Nucleus accumbens (tissue), 56 donors: ENCODE measurements at places on chromosomes 7 and 10.

DNA sequence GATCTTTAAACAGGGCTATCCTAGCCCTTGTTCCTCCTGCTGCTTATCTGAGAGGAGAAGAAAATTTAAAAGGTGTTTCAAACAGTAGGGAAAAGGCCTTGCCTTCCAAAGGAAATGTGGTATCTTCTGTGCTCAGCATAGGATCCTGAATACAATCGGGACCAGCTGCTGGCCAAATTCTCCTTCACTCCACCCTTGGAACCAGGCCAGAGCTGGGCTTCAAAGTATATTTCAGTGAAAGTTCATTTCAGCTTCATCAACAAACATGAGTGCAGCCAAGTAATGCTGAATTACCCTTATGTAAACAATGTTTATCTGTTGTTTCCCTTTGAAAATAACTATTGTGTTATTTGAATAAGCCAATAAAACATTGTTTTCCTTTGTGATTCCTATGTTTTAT lies 146.5 kb upstream of the MEOX2 start:
- no peak for DNase-seq

GRCh38 chr7:33423646-33424020 lies 294.3 kb downstream of the BBS9 start:
- no peak for DNase-seq

DNA sequence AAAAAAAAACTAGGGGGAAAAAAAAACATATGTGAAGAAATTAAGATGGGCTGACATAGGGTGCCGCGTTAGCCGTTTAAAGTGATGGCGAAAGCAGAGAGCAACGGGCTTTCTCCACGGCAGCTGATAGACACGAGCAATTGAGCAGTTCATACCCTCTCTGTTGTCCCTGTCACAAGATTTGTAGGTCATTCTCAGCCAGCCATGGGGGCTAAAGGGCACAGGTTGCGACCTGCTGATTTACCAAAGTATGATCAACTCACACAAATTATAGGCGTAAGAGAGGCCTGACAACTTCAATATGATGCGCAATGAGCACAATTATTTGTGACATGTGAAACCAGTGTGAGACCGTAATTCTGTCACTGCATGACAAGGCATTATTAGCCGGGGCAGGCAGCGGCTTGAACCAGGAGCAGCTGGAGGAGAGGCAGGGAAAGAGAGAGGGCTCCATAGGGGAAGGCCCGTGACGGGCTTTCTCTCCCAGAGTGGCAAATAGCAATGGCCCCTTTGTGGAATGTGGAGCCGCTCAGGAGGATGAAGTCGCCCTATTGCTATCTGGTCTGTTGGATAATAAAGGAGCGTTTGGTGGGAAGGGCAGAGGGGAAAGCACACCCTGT lies 195.1 kb upstream of the HABP2 start:
- no peak for DNase-seq

GRCh38 chr10:113736576-113736975 lies 14.9 kb upstream of the PLEKHS1 start:
- DNase-seq, result no peak

DNA sequence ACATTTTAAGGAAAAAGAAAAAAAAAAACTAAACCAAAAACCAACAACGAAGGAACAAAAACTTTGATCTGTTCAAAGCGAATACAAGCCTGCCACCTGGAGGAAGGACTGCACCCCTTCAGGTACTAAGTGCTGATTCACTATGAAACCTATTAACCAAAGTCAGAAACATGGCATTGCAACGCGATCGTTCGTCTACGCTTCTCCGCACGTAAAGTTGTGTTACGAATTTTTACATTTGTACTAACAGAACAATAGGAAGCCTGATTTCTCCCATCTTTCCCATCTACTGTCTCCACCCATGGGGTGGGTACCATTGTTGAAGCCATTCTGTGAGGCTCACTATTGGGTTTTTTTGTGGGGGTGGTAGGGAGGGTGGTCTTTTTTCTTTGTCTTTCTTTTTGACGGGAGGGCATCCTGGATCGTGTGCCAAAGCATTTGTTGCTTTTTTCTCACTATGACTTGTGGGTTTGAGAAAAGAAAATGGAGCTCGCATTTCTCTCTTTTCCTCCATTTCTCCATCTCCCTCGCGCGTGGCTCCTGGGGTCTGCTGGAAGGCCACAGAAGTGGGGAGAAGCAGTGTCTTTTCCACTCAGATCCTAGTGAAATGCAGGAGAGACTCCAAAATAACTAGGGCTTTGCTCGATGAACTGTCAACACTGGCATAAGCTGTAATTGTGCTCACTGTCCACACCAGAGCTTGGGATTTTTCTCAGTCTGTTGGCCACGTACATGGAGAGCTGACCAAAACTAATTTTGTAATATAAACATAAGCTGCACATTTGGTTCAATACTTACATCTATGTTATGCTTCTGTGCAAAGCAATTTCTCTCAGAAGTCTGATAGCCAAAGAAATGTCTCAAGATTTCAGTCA lies 100.9 kb upstream of the YAE1 start:
- DNase-seq, result no peak

GRCh38 chr10:104819731-104820130 lies 178.6 kb downstream of the SORCS3 start:
- no peak for DNase-seq

DNA sequence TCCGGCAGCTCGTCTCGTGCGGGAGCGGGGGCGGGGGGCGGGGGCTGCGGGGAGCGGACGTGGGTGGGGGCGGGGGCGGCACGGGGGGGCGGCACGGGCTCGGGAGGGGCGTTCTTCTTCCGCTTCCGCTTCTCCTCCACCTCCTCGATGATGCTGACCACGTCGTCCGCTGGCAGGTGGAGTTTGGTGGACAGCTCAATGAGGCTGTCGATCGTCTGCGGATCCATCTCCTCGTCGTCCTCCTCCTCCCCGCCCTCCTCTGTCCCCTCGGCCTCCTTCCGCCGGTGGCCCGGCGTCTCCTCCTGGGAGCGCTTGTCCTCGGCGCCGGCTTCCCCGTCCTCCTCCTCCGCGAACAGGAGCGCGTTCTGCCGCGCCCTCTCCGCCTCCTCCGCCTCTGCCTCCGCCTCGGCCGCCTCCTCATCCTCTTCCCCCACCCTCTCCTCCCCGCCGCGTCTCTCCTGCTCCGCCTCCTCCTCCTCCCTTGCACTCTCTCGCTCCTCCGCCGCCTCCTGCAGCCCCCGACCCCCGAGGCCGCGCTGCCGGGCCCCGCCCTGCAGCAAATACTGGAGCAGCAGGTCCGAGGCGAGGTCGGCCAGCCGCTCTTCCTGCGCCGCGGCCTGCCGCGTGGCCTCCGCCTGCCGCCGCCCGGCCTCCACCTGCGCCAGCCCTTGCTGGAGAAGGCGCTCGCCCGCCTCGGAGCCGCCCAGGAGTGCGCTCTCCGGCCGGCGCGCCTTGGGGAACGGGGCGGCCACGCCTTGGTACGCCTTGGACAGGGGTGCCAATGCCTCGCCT lies 1.9 kb downstream of the VGF start:
- no peak for DNase-seq

DNA sequence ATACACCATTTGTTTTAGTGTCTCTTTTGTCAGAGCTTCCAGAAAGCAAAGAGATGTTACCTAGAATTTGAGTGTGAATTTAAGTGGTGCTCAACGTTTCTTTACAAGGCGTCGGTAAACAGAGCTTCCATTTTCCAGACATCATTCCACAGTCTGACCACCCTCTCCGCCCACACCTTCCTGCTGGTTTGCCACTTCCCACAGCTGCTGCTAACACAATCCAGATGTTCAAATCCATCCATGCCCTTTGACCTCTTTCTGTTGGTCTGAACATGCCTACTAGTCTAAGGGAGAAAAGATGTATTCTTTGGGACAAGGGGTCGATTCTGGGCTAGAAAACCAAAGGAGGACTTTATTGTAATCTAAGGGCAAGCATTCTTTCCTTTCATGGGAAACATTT lies 86.1 kb downstream of the FAM107B start:
- DNase-seq, result no peak

DNA sequence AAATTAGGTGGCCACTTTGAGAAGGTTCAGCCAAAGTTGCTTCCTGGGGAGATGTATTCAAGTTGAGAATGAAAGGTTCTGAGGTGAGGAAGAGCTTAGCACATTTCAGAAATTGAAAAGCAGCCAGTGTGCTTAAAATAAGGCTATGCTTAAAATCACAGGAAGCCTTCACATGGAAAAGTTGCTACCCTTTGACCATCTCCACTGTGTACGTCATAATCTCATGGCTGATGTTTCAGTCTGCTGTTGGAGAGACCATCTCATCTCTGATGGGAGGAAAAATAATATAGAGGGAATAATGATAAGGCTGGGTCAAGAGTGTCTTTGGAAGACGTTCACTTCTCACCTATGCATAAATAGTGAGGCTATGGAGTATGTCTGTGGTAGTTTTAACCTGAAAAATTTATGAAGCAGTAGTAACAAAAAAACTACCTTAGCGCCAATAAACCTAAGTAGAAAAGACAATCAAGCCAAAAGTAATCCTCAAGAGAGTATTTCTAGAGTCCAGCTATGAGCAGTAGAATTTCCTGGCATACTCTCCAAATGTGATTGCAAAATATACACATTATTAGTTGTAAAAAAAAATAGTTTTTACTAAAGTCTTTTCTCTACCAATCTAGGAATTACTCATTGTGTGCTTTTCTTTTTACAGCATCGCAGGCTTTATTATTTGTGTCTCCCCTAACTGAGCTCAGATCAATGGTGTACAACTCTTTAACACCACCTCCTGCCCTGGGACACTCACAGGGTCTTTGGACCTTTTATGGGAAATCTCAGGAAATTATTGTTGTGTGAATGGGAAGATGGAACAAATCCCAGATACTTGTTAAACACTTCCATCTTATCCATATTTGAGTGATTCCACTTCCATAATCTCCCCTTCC lies 435.2 kb upstream of the LRGUK start:
- DNase-seq, result no peak

DNA sequence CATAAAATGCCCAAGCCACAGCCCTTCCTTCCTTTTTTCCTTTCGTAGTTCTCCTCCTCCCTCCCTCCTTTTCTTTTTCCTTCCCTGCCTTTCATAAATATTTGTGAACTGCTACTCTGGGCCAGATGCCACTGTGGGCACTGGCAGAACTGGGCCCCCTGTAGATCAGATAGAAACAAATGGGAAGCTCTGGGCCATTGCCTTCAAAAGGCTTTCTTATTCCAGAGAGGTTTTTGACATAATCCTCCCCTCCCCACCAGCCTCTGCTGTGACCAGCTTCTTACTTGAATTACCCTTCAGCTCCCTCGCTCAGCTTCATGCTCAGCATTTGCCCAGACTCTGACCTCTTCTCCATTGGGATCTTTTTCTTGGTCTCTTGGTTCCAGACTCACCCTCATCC lies 886.8 kb downstream of the LRMDA start:
- DNase-seq, result no peak

GRCh38 chr7:84331616-84332015 lies 137.0 kb upstream of the SEMA3A start:
- DNase-seq, result no peak

GRCh38 chr10:87875929-87876571 lies 12.6 kb downstream of the PTEN start:
- DNase-seq, result no peak

GRCh38 chr10:90977162-90977854 lies 56.4 kb upstream of the ANKRD1 start:
- DNase-seq, result no peak

- DNase-seq, result no peak
Observed at GRCh38 chr7:17069146-17069545, 187.4 kb upstream of the AGR3 start.

DNA sequence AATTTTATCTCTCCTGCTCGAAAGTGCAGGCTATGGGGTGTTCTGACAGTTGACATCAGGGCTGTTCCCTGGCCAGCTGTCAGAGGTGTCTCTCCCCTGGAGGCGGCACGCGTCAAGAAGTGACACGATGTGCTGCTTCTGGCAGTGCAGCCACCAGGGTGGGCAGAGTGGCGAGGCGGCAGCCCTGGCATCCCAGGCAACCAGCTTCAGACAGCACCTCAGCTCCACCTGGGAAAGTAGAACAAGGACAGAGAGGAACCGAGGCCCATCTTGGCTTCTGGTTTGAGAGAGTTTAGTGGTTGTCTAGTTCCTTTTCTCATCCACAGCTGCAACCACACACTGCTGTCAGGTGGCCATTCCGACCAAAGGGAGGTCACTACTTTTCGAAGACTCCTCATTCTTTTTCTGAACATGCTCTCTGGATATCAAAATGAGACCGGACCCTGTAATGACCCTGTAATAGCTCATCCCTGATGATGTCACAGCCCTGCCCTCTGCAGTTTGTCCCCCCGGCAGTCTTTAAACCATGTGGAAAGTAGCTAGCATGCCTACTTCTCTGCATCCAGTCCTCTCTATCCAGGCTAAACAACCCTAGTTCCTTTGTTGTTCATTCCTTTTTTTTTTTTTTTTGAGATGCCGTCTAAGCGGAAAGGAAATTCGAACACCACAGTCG lies 381.0 kb upstream of the NRP1 start:
- DNase-seq, result no peak

- no peak for DNase-seq
Observed at GRCh38 chr10:77516575-77516974, 121.0 kb downstream of the KCNMA1 start.

GRCh38 chr10:51768886-51769465 lies 69.6 kb upstream of the CSTF2T start:
- no peak for DNase-seq

GRCh38 chr10:11755512-11756263 lies 13.5 kb downstream of the ECHDC3 start:
- no peak for DNase-seq

GRCh38 chr7:9937944-9938631 lies 1035.6 kb upstream of the PHF14 start:
- DNase-seq, result peak; percentile 13
